ENCODE measurements at places on chromosomes 12 and 14.

DNA sequence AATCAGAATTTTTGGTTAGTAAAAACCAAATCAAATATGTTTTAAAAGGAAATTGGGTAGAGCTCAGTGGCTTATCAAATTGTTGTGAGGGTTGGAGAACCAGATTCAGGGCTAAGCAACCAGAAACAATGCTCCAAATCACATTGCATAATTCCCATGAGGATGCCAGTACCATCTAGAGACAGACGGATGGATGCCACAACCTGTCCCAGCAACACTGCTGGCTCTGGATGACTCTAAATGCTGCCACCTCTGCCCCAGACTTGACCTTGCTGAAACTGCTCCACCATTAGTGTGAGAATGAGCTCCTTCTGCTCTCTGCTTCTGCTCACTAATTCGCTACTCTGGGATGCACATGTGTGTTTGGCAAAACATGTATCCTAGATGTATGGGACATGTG is 43.9 kb downstream of the FRS2 start:
- DNase-seq: no peak

GRCh38 chr12:121468499-121468801 is 68.5 kb downstream of the RNF34 start:
- DNase-seq: no peak

GRCh38 chr12:26817183-26817591 is 15.8 kb downstream of the ITPR2 start:
- DNase-seq: no peak

- no peak for DNase-seq
Measured at GRCh38 chr12:112852810-112853209, 54.0 kb upstream of the OAS1 start.

DNA sequence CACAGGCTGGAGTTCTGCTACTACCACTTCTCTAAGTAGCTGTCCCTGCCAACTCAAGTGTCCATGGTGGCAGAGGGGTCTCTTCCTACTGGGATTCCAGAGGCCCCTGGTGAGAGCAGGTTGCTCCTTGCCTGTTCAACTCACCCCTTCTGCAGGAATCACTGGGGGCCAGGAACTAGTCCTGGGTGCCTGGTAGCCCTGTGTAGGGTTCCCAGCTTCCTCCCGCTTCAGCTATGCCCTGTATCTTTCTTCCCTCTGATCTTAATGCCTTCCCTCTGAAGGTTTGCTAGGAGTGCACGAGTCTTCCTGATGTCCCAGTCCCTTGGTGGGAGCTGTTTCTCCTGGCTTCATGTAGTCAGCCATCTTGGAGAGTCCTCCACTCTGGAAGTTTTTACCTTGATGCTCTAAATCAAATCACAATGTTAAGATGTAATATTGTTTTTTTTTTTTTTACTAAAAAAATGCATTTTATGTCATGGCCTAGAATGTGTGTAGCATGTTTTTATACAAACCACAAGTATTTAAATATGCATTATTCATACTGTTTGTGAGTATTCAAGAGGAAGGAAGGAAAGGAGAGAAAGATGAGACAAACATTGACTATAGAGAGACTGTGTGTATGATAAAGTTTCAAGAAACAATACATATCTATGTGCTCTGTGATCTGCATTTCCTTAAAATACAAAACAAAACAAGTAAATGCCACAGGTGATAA is 54.7 kb downstream of the FRS2 start:
- no peak for DNase-seq

DNA sequence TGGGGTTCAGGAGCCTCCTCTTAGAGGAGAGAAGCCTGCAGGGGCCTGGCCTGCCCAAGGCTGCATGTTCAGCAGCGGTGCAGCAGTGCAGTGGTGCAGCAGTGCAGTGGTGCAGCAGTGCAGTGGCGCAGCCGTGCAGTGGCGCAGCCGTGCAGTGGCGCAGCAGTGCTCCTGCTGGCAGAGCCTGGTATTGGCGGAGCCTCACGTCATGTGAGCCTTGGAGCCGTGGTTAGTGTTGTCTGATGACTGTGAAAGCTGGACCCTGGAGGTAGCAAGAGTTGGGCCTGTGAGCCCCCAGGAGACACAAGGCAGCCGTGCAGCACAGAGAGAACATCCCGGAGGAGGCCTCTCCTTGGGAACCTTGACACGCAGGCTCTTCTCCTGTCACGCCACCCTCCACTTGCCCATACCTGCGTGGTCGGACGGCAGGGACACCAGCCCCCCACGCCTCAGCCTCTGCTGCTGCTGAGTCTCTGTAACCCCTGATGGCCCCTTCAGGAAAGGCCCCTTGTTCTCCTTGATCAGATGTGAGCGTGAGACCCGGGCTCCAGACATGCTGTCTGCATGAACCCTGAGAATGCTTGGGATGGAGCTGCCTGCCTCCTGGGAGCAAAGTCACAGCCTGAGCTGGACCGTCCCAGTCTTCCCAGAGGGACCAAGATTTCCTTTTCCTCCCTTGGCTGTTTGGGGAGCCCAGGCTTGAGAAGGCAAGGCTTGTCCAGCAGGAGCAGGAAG is 193.7 kb downstream of the KIF26A start:
- DNase-seq: no peak

DNA sequence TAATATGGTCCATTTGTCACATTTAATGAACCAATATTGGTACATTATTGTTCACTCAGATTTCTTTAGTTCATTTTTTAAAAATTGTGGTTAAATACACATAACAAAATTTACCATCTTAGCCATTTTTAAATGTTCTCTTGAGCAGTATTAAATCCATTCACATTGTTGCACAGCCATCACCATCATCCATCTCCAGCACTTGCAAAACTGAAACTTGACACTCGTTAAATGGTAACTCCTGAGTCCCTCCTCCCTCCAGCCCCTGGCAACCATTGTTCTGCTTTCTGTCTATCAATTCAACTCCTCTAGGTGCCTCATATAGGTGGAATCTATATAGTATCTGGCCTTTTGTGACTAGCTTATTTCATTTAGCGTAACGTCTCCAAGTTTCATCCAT is 86.4 kb downstream of the ACACB start:
- DNase-seq: no peak

DNA sequence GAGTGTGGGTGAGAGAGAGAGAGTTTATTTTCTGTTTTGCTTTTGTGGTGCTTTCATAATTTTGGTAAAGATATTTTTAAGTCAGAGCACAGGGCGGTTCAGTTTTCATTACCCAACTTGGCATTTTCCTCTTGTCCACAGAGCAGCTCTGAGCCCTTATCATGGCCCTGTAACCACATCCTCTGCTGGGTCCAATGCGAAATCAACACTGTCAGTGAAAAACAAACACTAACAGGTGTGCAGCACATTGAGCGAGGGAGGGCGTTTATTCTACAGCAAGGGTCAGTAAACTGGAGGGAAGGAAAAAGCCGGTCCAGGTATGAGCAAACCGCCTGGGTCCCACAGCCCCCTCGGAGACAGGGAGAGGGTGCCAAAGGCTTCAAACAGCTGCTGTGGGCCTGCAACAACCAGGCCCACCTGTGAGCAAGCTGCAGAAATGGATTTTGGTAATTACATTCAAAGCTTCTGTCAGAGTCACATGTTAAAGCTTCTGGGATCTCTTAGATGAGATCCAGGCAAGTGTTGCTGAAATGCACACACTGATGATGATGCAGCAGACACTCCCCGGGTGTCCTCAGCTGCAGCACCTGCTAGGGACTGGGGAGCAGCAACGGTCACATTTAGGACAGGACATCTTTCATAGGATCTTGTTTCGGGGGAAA is 132.7 kb upstream of the DYRK2 start:
- peak; percentile 89 for DNase-seq

GRCh38 chr12:7354529-7354928 is 50.7 kb downstream of the ACSM4 start:
- no peak for DNase-seq

DNA sequence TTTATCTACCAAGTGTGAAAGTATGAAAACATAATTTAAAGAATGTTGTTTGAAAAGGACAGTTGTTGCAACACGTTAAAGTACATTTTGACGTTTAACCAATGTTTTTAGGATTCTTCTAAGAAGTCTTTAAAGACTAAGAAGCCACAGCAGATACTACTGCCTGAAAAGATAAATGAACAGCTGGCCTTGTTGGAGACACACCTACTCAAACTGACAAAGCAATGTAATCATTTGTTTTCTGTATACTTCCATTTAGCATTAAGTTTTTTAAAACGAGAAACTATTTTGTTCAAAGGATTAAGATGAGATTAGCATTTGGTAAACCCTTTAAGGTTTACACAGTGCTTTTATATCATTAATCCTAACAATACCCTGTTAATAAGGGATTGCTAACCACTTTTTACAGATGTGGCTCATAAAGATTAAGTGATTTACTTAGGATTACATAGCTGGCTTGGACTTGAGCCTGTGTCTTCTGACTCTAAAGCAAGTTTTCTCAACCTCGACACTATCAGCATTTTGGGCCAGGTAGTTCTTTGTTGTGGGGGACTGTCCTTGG is 134.4 kb downstream of the CFAP54 start:
- DNase-seq: no peak

DNA sequence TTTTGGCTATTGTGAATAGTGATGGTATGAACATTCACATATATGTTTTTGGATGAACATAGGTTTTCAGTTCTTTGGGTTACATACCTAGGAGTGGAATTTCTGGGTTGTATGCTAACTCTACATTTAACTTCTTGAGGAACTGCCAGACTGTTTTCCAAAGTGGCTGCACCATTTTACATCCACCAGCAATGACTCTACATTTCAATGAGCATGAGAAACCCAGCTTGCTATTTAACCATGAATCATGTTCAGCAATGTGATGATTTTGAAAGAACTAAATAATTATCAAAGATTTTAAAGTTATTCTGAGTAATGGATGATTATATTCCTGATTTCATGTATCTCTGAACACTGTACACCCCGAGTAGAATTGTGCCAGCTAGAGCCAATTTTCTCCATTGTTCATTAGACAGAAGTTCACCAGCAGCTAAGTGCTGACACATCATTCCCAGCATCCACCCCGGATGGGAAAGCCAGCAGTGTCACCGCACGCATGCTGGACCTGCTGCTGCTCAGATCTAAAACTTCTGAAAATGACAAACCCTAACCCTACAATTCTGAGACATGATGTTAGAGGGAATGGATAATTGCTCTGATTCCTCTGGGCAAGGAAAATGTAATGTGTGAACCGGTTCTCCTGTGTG is 13.3 kb upstream of the ANAPC5 start:
- no peak for DNase-seq

DNA sequence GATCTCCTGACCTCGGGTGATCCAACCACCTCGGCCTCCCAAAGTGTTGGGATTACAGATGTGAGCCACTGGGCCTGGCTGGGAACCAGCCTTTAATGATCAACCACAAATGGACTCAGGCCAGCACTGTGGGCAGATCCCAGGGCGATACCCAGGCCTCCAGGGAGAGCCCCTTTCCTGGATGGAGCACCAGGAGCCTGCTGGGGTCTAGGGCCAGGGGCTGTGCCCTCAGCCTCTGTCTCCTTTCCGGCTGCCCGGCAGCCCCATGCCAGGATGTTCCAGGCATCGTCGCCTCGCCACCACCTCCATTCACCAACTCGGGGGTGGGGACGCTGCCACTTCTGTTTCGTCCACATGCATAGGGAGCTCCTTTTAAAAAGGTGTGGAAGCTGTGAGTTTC is 2.3 kb downstream of the ADGRD1 start:
- no peak for DNase-seq

DNA sequence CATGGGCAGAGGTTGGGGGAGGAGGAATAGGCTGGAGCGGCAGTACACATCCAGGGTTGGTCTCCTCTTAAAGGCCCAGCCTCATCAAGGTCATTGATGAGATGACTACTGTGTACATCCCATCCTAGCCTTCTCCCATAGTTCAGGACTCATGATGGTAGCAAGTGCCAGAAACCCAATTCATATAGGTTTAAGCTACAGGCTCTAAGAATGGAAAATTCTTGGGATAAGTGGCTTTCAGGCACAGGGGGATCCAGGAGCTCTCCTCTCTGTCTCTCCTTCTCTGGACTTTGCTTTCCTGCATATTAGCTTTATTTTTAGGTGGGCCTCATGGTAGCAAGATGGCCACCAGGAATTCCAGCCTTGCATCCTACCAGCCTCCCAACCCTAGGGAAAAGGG is 6.3 kb downstream of the SDSL start:
- no peak for DNase-seq

GRCh38 chr14:54756656-54757392 is 145.8 kb downstream of the GCH1 start:
- DNase-seq: no peak

DNA sequence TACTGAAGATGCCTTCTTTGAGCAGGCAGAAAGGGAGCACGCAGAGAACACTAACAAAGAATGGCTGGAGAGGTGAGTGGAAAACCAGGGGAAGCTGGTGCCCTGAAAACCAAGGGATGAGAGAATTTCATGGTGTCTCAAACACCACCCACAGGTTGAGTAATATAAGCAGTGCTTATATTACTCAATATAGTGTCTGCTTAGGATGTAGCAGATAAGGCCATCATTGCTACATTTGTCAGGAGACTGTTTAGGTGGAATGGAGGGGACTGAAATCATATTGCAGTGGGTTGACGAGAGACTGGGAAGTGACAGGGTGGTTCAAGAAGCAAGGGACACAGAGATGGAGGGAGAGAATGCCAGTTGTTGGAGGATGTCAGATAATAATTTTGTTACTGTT is 20.6 kb downstream of the PKP2 start:
- DNase-seq: no peak

DNA sequence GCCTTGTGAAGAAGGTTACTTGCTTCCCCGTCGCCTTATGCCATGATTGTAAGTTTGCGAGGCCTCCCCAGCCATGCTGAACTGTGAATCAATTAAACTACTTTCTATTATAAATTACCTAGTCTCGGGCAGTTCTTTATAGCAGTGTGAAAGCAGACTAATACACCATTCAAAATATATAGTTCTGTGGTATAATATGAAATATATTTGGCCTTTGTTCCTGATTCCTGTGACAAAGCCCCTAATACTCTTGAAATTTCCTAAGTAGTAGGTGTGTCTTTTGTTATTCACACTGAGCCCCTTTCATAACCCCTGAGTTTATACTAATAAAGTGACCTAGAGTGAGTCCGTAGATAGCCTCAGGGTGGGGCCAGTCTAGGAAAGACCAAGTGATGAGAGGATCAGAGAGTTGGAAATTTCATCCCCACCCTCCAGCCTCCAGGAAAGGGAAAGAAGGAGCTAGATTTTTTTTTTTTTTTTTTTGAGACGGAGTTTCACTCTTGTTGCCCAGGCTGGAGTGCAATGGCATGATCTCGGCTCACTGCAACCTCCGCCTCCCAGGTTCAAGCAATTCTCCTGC is 19.4 kb upstream of the STRN3 start:
- no peak for DNase-seq

DNA sequence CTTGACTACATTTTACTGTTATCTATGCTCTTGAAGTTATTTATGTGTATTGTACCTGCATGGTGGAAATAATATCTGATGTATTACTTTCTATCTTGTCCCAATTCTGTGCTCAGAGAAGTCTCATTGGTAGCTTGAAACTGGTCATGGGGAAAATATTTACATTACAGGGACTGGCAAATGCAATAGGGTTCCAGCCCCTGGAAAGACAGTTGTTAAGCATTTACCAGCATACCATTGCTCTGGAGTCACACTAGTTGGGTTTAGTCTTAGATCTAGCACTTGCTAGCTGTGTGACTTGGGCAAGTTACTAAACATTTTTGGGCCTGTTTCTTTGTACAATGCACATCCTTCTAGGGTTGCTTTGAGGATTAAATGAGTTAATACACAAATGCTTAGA is 86.3 kb upstream of the NRXN3 start:
- DNase-seq: no peak

Data from NCI-H2081 treated with DMSO at 0.1 percent for 48 hours (cell line).